Femur (tissue), 1 donor: ENCODE measurements at places on chromosomes 2 and 18.

DNA sequence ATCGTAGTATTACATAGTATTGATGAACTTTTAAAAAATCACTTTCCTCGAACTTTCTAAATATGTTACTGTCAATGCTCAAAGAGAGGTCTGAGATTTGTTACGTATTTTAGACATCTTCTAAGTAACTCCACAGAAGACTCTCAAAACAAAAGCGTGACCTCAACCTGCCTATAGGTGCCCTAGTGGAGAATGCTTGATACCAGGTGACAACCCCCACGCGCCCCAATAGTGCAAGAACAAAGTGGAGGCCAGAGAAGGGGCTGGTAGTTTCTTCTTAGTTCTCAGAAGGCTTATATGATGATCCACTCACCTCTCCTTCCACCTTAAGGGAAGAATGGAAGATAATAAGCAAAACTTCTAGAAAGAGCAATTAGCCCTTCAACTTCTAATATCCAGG is 102.6 kb downstream of the ANKRD44 start:
- no peak for DNase-seq

GRCh38 chr2:122639711-122640110 is 884.3 kb downstream of the TSN start:
- DNase-seq, result no peak

DNA sequence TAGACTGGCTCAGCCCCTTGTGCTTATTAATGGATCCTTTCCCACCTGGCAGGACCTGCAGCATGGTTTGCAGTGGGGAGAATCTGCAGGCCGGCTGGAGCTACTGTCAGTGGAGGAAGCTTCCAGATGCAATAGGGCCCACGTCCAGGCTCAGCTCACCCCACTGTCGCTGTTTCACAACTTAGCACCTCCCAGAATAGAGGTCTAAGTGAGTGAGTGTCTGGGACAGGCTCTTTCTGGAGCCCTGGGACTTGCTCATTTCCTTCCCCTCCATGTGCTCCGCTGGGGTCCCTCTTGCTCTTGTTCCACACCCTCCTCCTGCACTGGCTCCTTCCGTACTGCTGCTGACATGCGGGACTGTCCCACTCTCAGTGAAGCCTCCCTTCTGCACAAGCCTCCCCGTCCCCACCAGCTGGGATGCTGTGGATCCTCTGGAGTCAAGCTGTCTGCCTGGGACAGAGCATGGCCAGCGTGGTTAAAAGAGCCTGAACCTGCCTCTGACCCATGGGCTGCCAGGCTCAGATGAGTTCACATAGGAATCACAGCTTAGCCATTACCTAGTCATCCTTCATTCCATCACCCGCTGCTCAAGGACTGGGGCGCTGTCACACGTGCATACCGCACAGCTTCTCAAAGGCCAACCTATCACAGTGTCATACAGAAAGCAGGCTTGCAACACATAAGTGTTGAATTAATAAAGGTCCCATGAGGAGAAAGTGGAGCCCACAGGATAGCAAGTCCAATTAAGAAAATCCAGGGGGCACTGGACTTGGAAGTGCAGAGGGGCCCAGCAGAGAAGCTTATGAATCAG is 135.9 kb downstream of the ACKR3 start:
- DNase-seq, result no peak

DNA sequence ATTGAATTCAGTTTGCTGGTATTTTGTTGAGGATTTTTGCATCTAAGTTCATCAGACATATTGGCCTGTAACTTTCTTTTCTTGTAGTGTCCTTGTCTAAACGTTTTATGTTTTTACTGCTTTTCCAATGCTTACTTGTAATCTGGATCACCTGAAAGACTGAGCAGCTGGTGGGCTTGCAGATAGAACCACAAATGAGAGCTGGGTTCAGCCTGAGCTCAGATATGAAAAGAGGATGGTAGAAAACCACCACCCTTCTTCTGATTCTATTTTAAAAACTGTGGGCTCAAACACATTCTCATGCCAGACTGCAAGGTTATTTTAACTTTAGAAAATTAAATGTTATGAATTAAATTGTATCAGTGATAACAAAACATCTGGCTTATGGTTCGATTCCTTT is 70.8 kb downstream of the DDX18 start:
- DNase-seq, result no peak

- peak; percentile 35 for DNase-seq
Observed at GRCh38 chr2:118169359-118170005, 81.2 kb downstream of the INSIG2 start.

- DNase-seq, result no peak
Observed at GRCh38 chr2:153808679-153809078, 63.0 kb upstream of the GALNT13 start.

DNA sequence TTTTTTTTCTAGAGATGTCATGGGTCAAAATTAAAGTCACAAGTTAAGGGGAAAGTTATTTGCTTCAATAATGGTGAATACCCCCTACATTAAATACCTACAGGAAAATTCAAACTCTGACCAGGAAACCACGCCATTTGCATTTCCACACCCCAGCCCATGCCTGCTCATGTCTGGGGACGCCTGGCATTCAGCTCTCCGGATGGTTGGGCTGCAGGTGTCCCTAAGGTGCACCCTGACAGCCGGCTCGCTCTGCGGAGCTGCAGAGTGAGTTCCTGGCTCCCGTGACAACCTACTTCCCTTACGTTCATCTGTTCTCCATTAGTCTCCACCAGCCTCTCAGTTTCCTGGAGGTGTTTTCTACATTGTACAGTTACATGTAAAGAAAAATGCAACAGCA is 122.7 kb upstream of the RIOK3 start:
- no peak for DNase-seq

- DNase-seq, result no peak
Observed at GRCh38 chr2:72958542-72959385, 41.4 kb downstream of the EMX1 start.

DNA sequence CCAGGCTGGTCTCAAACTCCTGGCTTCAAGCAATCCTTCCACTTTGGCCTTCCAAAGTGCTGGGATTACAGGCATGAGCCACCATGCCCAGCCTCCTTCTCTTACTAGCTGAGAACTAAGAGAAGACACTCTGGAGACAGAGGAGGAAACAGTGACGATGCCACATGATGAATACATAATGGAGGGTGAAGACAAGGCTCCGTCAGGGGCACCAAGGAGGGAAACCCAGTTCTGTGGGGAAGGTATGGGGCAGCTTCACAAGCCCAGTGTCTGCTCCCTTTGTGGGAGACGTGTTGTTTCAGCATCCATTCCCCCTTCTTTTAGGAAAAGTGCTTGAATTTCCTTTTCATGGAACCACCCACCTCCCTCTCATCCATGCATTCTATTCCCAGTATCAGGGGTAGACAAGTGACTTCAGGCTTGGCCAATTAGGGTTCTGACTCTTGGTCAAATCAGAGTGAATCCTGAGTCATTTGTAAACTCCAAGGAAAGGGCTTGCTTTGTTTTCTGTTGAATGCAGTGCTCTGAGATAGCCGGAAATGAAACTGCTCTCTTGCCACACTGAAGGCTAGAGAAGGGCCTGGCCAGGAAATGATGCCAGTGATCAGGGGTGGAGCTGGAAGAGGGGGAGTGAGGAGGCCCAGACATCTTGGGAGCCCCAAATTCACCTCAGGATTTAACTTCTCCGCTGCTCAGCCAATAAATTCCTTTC is 23.7 kb downstream of the TMEM127 start:
- peak; percentile 62 for DNase-seq

- DNase-seq, result no peak
Observed at GRCh38 chr2:241977557-241978300, 108.2 kb downstream of the RTP5 start.

- DNase-seq, result no peak
Observed at GRCh38 chr2:8485736-8486135, 196.1 kb upstream of the ID2 start.
